ENCODE measurements at places on chromosomes 1 and 21.

- DNase-seq, result no peak
Observed at GRCh38 chr1:46284597-46285564, 18.5 kb downstream of the LRRC41 start.

- DNase-seq, result no peak
Observed at GRCh38 chr1:178628637-178629251, 96.3 kb upstream of the RALGPS2 start.

- no peak for DNase-seq
Observed at GRCh38 chr1:48019714-48020315, 22.6 kb upstream of the TRABD2B start.

GRCh38 chr1:27879374-27880082 lies 7.2 kb downstream of the THEMIS2 start:
- DNase-seq, result no peak

DNA sequence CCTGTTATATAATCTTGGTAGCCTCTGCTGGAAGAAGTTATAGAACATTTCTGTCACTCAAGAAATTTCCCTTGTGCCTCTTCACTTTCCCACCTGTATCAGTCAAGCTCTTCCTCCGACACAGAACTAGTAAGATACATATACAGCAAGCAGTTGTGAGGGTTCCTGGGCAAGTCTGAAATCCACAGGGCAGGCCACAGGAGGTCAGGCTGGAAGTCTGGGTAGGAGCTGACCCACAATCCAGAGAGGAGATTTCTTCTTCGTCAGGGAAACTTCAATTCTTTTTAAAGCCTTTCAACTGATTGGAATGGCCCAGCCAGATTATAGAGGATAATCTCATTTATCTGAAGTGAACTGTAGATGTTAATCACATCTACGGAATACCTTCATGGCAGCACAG lies 96.4 kb upstream of the FMN2 start:
- DNase-seq, result no peak

GRCh38 chr1:20648438-20648837 lies 12.7 kb downstream of the DDOST start:
- DNase-seq, result no peak
